ENCODE measurements at places on chromosomes 13 and 19.
A peak's percentile ranks its signal among the peaks of the same experiment; 100 is the strongest.

DNA sequence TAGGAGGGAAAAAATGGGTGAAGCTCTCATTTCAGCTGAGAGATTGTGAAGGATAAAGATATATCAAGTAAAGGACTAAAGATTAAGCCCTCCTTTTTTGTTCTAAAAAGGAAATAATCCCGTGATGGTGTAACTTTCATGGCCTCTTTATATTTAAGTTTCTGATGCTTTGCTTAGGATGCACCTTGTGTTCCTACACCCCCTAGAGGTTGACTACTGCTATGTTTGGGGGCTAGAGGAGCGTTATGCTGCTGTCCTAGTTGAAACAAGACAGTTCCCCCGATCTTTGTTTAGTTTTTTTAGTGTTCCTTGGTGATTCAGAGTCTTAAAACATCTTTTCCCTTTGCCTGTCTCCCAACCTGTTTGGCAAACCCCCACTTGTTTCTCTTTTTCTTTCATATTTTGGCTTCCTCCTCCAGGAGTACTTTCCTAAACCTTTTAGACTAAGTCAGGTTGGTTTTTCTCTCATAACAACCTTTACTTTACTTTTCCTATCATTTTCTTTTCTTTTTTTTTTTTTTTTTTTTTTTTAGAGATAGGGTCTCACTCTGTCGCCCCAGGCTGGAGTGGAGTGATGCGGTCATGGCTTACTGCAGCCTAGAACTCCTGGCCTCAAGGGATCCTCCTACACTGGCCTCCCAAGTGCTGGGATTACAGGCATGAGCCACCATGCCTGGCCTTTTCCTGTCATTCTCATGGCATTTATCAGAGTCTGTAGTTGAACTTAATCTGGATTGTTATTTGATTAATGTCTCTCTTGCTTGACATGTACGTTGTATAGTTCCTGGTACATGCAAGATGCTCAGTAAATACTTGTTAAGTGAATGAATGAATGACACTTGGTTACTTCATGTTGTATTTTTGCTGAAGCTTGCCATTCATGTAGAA is 2.8 kb downstream of the UBA2 start:
- peak; percentile 48 for DNase-seq

DNA sequence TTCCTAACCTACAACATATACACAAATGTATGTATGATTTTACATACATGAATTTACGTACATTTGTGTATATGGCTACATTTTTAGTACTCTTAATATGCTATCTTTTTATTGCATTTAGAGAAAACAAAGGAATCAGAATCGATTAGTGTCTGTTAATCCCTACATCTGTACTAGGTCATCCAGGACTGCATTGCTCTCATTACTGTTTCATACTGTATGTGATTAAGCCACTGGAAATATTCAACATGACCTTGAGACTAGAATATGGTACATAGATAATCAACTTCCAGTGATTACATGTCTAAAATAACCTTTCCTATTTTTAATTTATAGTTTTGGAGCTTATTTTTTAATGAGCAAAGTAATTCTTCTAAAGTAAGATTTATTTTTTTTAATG is 5.3 kb upstream of the MAB21L1 start:
- DNase-seq, result no peak

DNA sequence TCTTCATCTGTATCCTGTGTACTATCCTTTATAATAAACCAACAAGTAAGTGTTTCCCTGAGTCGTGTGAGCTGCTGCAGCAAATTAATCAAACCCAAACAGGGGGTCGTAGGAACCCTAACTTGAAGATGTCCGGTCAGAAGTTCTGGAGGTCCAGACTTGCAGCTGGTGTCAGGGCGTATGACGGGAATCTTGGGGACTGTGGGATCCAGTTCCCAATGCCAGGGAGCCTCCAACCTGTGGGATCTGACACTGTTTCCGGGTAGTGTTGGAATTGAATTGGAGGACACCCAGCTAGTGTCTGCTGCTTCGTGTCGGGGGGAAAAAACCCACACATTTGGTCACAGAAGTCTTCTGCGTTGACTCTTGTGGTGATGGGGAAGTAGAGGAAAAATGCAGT is 52.1 kb upstream of the AMER2 start:
- no peak for DNase-seq

DNA sequence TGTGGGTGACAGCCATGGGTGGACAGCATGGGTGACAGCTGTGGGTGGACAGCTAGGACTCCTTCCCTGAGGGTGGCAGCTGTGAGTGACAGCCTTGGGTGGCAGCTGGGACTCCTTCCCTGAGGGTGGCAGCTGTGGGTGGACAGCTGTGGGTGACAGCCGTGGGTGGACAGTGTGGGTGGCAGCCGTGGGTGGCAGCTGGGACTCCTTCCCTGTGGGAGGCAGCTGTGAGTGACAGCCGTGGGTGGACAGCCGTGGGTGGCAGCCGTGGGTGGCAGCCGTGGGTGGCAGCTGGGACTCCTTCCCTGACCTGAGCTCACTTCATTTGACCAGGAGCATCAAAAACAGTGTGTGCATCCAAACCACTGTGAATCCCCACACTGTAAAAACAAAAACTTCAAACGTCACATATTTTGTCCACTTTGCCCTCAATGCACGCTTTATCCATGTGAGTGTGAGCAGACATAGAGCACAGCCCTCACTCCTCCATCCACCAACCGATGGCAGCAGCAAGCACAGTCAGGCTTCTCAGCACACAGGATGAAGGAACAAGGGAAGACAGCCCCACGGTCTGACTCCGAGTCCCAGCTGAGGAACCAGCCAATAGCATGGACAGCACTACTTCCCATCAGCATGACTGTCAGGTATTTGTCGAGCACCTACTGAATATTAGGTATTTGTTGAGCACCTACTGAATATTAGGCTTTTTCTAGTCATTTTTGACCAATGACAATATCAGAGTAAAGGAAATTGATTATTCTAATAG is 1.6 kb upstream of the CFAP97D2 start:
- DNase-seq, result no peak

GRCh38 chr13:40547591-40548315 is 118.7 kb downstream of the FOXO1 start:
- peak; percentile 70 for DNase-seq

DNA sequence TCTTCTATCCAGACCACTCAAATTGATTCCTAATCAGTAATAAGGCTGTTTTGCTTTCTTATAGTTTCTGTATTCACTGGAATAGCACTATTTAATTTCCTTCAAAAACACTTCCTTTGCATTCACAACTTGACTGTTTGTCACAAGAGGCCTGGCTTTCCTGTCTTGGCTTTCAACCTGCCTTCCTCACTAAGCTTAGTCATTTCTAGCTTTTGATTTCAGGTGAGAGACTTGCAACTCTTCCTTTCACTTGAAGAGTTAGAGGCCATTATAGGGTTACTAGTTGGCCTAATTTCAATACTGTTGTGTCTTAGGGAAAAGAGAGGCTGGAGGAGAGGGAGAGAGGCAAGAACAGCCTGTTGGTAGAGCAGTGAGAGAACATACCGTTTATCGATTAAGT is 47.0 kb downstream of the SACS start:
- DNase-seq, result no peak

DNA sequence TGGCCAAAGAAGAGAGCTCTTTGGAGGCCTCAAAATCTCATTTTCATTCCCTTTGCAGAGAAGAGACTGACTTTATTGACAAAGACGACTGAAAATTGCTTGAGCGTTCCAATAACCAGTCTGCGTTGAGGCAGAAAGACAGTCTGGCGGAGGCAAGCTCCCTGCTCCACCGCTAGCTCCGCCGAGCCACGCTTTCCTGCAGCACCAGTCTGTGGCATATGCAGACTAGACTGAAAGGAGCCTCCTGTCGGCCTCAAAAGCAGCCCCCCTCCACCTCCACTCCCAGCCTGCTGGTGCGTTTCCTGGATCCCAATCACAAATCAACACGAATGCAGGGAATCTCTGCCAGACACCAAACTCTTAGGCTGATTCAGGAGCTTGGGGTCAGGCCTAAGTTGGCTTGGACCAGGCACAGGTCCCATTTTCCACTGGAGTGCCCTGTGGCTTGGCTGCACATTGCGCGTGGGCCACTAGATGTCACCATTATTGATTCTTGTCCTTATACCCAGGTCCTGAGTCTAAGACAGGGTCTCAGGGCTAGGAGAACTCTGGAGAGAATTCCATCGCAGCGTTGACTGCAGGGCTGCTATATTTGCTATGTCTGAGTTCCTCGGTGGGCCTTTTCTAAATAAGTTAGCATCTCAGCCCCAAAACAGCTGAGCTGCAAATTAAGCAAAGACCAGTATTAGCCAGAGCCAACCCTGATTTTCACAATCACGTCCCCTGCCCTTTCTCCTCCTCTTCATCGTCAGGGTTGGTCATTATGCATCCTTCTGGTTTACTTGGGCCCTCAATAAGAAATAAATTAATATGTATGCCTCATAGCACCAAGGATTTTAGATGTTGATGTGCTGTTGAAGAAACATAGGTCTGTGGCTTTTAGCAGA is 5.2 kb upstream of the ZNF507 start:
- DNase-seq, result peak; percentile 39

DNA sequence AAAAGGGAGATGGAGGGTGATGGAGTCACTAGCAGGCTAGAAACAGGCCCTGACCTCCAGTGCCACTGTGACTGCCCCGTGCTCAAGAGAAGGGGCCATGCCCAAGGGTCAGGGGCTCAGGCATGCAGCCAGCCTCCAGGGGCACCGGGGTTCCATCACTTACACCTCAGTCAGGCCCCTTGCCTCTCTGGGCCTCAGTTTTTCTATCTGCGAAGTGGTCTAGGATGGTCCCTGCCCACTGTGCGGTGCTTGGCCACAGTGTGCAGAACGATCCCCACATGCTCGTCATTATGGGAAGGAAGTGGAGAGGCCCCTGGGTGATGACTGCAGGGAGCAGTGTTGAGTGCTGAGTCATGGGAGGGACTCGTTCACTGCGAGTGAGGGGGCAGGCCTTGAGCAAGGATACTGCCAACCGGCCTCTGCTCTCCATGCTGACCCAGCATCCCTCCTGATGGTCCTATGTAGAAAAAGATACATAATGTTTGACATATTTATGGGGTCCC is 23.1 kb downstream of the TMED1 start:
- peak; percentile 80 for DNase-seq

- DNase-seq, result no peak
Measured at GRCh38 chr19:13883516-13884064, 6.7 kb downstream of the NANOS3 start.

DNA sequence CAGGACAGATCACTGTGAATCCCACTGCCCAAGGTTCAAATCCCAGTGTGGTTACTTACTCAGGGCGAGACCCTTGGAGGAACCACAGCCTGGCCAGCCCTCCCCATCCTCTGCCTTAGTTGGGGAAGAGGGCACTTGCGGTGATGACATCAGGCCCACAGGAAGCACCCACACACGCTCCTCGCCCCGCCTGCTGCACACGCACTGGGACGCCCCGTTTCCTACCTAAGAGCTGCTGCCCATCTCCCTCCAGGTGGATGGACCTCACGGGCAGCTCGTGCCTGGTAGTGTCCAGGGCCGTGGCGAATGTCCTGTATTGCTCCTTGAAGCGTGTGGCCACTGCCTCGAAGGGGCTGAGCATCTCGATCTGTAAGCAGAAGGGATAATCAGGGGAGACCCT is 19.6 kb downstream of the HAUS8 start:
- DNase-seq, result no peak

- no peak for DNase-seq
Measured at GRCh38 chr13:24056616-24057137, 103.8 kb upstream of the SPATA13 start.

DNA sequence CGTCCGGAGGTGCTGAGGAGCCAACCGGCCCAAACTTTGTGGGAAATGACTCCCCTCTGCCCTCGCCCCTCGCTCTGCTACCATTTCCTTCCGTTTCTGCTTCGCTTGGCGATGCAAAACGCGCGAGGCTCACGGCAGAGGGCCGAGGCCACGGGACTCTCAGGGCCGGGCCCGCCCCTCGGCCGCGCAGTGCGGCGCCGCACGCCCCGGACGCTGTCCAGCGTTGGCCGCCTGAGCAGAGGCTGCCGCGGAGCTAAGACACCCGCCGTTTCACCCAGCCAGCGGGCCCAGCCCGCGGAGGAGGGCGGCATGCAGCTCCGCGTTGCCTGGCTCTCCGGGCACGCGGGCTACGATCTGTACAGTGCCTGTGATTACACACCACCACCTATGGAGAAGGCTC is 2.1 kb upstream of the ZNF578 start:
- no peak for DNase-seq

DNA sequence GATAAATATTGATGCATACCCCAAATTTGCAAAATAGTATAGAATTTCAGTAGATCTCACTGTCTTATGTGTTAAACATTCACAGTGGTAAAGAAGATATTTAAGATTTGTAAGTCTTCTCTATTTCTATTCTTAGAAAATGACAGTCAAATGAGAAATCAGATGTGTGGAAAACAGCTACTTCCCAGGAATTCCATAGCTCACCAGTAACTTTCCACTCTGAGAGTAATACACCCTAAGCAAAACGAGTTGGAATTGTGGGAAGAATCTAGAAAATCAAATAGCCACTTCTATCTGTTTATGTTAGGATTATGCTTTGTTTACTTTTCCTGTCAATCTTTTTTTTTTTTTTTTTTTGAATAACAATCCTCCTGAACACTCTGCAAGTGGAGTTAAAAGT is 69.1 kb downstream of the FLT1 start:
- DNase-seq, result peak; percentile 53

DNA sequence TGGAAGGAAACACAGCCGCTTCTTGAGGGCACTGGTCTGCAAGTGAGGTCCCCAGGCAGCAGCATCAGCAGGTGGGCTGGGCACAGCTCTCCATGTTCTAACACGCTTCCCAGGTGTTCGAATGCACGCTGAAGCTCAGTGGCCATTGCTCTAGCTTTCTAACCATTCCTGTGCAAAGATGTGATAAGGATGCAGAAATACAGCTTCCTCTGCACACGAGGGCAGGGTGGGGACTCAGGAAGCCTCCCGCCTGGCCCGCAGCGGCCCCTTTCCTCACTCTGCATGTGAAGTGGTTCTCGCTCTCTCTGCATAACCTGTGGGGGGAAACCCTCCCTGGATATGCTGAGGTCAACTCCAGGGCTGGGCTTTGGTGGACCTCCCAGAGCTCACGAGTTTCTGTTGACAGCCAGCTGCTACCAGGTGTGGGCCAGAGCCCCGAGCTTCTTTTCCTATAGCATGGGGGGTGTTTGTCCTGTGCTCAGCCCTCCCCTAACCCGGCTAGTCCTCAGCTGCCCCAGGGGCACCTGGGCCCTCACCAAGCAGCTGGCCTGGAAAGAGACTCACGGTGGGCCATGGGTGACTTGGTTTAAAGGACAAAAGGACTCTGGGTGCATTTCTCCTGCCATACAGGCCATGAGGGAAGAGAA is 168.2 kb downstream of the TEX29 start:
- DNase-seq, result no peak

DNA sequence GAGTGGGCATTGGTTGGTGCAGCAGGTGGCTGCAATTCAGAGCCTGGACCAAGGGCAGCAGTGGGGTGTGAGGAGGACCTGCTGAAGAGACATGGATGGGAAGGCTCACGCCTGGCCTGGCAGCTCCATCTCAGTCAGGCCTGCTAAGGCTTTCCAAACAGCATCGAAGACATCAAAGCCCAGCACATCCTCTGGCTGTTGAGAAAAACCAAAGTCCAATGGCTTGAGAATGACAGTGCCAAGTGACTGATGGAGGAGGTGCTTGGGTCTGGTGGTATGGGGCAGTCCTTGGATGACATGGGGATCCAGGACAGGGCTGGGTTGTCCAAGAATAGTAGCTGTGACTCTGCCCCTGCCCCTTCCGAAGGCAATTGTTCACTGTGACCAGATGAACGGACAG is 19.0 kb upstream of the XPO4 start:
- DNase-seq, result no peak

GRCh38 chr13:91241221-91241933 is 106.1 kb upstream of the MIR17HG start:
- no peak for DNase-seq

All from muscle of leg (tissue), 16 donors.